ENCODE measurements at places on chromosomes 5 and 9. TPM values are rescaled to one million over a fixed set of nuclear protein-coding genes. Genes with fewer than 3 reads are reported as not detected.
A peak's percentile ranks its signal among the peaks of the same experiment; 100 is the strongest.

- no peak for DNase-seq
Observed at GRCh38 chr5:94353605-94354004, 264.8 kb downstream of the KIAA0825 start.

GRCh38 chr9:126589349-126589748, 24.4 kb upstream of the LMX1B start:
- no peak for DNase-seq

DNA sequence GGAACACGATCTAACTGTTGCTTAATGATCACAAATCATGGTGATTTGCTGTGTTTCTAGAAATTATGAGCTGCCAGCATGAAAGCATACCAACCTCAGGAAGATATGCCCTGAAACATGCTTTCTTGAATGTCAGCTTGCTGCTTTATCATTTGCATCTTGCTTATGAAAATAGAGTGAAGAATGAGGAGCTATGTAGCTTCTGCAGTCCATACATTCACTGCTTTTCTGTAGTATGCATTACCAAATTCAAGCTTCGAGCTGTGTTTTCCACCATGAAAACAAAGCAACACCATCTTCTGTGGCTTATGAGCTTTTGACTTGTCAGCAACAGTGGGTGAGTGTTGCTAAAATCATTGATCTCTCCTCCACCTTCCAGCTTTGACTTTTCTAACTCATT, 16.5 kb downstream of the F2RL2 start:
- no peak for DNase-seq

The FXN gene
- polyA plus RNA-seq: 22.5 TPM

DNA sequence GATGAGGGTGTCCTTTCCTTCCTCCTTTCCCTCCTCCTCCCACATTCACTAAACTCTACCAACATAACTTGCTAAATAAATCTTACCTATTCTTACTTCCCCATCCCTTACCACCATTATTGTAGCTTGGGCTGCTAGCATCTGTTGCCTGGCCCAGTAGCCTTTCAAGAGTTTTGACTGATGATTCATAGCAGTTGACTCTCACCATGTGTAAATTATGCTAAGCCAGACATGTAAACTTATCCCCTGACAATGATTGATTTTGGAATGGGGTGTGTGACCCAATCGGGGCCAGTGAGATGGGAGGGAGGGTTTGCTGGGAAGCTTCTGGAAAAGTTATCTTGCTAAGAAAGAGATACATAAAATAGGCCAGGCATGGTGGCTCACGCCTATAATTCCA, 161.8 kb upstream of the SPRY4 start:
- no peak for DNase-seq

DNA sequence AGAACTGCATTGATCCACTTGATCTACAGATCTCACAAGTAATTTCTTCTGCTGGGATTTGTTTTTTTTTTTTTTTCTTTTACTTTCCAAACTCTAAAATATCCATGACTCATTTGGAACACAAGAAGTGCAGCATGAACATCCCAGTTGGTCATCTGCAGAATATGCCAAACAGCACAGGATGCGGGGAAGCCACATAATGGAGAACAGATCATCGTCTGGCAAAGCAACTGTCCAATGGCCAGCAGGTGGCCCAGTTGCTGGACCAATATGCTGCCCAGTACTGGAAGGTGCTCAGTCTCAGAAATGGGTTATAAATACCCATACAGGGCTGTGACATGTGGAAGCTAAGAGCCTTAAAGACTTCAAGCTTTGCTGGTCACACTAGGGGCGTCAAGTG, 221.3 kb upstream of the TAS2R1 start:
- peak; percentile 18 for DNase-seq

DNA sequence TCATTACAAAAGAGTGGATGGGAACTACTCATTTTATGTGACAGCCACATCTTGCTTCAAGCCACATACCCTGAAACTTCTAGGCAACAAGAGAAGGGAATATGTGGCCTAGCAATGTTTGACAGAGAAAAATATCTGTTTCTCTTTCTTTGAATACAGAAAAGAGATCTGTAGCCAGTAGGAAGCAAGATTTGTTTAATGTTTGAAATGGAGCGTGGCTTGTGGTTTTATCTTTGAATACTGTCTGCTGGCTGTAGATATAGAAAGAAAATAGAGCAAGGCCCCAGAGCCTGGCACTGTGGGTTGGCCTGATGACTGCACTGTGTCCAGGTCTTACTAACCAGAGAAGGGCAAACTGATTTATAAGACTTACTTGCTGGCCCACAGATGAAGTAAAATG, 133.8 kb downstream of the ARHGEF28 start:
- no peak for DNase-seq

GRCh38 chr5:39014561-39014960, 59.6 kb downstream of the RICTOR start:
- DNase-seq: no peak

DNA sequence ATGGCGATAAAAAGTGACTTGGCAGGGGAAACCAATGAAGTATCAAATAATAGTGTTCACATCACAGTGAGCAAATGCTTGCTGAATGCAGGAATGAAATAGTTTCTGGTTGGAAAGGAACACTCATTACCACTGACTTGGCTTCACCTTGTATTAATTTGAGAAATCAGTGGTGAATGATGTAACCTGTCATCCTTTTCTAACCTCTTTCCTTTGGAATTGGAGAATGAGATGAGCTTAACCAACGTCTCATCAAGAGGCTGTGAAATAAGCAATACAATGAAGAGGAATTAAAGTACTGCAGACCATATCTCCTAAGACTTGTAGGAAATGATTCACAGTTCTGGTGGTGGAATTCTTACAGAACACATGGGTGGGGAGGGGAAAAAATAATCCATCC, 192.2 kb downstream of the DMAC1 start:
- DNase-seq: no peak

The ARL15 gene
- polyA plus RNA-seq: 8.6 TPM

- DNase-seq: no peak
Observed at GRCh38 chr5:1226231-1226630, 1.1 kb downstream of the SLC6A18 start.

The TMEM267 gene
- 15.8 TPM for polyA plus RNA-seq

The MLANA gene
- polyA plus RNA-seq: not detected

GRCh38 chr5:31346896-31347551, 153.5 kb downstream of the CDH6 start:
- DNase-seq: no peak

The GCNT1 gene
- polyA plus RNA-seq: 1.0 TPM

- no peak for DNase-seq
Observed at GRCh38 chr5:176851871-176852658, 41.7 kb downstream of the UNC5A start.

The PARP8 gene
- 0.01 TPM for polyA plus RNA-seq

GRCh38 chr9:121559183-121559582, 59.5 kb upstream of the GGTA1 start:
- DNase-seq: no peak
